ENCODE measurements at places on chromosomes 4 and X. TPM values are rescaled to one million over a fixed set of nuclear protein-coding genes. Genes with fewer than 3 reads are reported as not detected.

BEX3 gene
- total RNA-seq: 61.1 TPM

PCDH11X gene
- total RNA-seq: under 0.01 TPM

MXRA5 gene
- under 0.01 TPM for total RNA-seq

GPRIN3 gene
- 2.7 TPM for total RNA-seq

MAGEB2 gene
- not detected for total RNA-seq

FHDC1 gene
- under 0.01 TPM for total RNA-seq

SPANXA2 gene
- total RNA-seq: not detected

SERPINA7 gene
- not detected for total RNA-seq

FRMPD4 gene
- total RNA-seq: not detected

SPP1 gene
- total RNA-seq: 2.2 TPM

GRPR gene
- total RNA-seq: 0.27 TPM

CSN1S1 gene
- total RNA-seq: not detected

ABLIM2 gene
- under 0.01 TPM for total RNA-seq

NPNT gene
- not detected for total RNA-seq

DNA sequence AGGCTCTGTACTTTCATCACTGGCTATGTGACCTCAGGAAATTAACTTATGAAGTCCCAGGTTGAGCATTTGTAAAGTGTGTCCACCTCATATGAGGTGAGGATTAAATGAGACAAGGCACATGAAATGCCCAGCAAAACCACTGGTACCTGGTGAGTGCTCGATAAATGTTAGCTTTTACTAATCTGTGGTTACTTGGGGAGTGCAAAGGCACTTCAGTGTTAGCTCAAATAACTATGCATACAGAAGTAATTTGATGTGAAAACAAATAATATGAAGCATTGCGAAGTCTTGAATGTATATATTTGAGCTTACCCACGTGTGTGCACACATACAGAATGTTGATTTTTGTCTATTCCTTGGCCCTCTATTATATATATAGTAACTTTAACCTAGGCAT is 186.3 kb upstream of the TLL1 start:
- no peak for DNase-seq

- DNase-seq: peak; percentile 32
These were observed 13.3 kb upstream of the PITX2 start for GRCh38 chr4:110636171-110636679.

- no peak for DNase-seq
These were observed 514.1 kb upstream of the INTU start for GRCh38 chr4:127118681-127119080.

DNA sequence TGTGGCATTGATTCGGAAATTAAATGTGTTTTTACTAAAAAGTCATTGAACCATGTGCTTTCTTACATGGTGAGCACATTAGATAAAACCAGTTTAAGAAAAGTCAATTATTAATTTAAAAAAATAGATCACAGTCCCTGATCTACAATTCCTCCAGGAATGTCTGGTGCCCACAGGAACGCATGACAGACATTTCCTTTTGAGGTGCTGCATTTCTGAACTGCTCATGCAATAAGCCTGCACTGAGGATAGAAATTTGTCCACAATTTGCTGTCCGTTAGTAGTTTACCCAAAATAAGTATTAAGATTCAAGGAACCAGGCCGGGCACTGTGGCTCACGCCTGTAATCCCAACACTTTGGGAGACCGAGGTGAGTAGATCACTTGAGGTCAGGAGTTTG is 8.2 kb upstream of the ADAMTS3 start:
- no peak for DNase-seq

DNA sequence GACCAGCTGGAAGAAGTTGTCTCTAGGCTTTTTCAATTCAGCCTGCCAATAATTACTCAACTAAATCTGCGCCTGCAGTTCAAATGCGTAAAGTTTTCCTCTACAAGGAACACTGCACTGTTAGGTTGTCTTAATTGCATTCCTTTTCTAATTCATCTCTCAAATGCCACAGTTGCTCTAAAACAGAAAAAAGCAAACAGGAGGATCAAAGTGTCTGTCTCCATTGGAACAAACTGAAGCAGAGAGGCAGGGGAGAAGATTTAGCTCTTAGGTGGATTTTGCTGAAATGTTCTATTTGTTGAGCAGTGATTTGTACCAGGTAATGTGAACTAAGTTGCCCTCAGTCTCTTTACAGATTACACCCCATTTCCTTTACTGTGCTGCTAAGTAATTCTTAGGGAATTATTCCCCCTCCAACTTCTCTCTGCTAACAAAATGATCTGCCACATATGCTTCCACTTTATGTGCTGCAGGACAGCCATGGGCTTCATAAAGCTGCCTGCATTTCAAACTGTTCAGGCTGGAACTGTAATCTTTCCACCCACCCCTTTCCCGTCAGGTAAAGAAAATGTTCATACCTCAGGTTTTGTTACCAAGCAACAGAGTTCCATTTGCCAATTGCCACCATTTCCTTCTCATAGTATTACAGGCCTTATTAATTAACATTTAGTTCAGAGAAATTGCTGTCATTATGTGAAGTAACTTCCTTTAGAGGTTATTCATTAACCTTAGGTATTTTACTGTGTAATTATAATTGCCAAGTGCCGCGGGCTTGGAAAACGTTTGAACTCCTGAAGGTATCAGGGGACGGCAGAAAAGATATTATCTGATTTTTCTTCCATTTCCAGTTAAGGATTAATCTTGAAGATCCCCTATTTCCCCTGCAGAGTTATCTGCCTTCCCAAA is 149.3 kb downstream of the SPRY1 start:
- no peak for DNase-seq

- DNase-seq: no peak
These were observed 549.1 kb upstream of the EPHA5 start for GRCh38 chr4:66219401-66219800.

DNA sequence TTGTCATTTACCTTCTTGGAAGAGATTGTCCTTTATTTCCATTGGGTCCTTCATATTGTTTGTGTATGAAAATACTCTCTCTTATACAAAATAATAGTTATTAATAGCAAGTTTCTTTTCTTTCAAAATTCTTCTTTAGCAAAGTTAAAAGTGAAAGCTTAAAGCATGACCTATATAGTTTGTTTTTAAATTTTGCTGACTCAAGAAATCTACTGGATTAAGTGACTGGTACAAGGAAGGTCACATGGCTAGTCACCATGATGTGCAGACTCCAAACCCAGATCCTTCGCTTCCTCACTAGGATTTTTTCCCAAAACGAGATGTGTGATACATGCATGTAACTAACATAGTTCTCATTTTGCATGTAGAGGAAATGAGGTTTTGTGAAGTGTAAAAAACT is 322.7 kb downstream of the FRMPD4 start:
- DNase-seq: no peak

DNA sequence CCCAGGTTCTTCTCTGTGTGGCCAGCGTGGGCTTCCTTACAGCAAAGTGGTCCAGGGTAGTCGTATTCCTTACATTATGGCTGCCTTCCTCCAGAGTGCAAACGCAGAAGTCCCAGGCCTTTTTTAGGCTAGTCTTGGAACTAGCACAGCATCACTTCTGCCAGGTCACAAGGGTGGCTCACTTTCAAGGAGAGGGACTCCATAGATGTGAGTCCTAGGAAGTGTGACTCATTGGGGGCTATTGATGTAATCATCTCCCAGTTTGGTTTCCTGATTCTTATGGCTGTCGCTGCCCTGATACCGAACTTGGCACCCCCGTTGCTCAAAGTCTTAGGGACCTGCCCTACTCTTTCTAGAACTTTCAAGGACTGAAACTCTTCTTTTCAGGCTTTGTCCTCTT is 140.0 kb downstream of the DCK start:
- DNase-seq: no peak

- DNase-seq: peak; percentile 7
These were observed 96.5 kb upstream of the MAOA start for GRCh38 chrX:43559644-43560043.

DNA sequence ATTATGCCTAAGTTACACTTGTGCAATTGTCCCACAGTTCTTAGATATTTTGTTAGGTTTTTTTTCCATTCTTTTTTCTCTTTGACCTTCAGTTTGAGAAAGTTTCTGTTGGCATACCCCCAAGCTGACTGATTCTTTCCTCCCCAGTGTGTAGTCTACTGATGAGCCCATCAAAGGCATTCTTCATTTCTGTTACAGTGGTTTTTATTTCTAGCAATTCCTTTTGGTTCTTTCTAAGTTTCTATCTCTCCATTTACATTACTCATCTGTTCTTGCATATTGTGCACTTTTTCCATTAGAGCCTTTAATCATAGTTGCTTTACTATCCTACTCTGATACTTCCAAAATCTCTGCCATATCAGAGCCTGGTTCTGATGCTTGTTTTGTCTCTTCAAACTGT is 31.9 kb downstream of the CASP6 start:
- no peak for DNase-seq

DNA sequence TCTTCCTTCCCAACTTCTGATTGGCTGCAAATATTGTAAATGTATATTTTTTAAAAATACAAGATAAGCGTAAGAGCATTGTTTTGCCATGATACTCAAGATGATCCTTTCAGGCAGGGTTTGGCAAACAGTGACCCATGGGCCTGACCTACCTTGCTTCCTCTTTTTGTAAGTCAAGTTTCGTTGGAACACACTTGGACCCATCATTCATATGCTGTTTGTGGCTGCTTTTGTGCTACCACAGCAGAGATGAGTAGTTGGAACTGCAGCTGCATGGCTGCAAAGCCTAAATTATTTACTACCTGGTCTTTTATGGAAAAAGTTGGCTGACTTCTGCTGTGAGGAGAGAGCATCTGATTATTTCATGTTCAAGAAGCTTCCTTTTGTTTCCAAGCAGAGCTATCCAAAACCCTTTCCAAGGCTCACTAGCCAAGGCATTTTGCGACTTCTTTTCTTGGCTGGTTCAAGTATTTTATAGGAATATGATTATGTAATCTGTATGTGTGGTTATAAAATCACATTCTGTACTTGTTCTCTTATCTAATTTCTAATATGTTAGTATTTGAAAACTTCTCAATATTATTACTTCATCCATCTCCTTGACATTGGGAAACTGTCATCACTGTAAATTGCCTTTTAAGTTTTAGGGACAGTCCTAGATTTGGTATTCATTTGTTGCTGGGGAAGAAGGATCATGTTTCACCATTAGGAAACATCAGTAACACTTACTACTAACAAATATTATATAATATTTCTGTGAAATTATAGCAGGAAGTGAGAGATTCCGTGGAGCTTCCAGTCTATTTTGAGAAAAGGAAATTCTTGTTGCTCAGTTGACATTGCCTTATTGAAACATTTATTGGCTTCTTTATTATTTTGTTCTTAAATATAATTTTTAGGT is 109.2 kb downstream of the ARHGAP10 start:
- no peak for DNase-seq

GRCh38 chrX:71174795-71175194 is 30.2 kb downstream of the NLGN3 start:
- no peak for DNase-seq

GRCh38 chrX:54931107-54931506 is 10.5 kb downstream of the TRO start:
- no peak for DNase-seq

DNA sequence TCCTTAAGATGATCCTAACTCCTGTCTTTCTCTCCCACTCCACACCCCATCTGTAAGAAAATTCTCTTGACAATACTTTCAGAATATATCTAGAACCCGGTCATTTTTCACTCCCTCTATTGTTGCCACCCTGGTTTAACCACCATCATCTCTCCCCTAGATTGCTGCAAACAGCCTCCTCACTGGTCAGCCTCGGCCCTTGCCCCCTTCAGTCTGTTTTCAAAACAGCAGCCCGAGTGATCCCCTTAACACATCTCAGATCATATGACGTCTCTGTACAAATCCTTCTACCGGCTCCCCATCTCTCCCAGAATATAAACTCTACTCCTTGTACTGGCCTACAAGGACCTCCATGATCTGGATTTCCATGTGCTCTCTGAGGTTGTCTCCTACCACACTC is 35.2 kb upstream of the F9 start:
- DNase-seq: no peak

DNA sequence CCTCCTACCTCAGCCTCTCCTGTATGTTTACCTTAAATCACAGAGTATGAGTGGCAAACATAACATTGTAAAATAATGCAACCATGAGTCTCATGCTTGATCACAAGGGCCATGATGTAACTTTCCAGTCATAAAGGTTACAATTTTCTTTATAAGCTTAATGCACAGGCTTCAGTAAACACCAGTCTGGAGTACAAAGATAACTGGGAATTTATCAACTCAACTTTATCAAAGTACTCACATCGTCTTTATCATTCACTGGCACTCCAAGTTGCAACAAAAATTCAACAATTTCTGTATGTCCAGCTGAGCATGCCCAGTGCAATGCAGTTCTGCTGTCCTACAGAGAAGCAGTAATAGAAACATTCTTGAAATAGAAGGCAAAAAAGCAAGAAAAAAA is 2.8 kb downstream of the PSMD10 start:
- DNase-seq: no peak

DNA sequence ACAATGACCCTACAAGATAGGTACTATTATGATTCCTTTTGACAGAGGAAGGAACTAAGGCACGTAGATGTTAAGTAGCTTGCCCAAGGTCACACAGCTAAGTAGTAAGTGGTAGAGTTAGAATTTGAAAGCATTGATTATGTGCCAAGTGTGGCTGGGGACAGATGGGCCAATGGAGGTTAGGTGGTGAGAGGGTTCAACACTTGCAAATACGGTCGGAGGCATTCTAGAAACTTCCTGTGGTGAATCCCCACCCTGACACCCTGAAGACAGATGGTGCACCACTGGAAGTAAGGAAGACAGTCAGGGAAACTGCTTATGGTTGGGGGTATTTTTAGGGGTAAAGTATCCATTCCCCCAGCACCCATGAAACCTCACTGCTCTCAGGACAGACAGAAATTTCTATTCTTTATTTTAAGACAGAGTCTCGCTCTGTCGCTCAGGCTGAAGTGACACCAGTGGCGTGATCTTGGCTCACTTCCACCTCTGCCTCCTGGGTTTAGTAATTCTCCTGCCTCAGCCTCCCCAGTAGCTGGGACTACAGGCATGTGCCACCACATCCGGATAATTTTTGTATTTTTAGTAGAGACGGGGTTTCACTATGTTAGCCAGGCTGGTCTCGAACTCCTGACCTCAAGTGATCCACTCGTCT is 142.5 kb downstream of the RASL11B start:
- DNase-seq: no peak
